ENCODE measurements at places on chromosomes 1 and 21. TPM values are rescaled to one million over a fixed set of nuclear protein-coding genes. Genes with fewer than 3 reads are reported as not detected.

DNA sequence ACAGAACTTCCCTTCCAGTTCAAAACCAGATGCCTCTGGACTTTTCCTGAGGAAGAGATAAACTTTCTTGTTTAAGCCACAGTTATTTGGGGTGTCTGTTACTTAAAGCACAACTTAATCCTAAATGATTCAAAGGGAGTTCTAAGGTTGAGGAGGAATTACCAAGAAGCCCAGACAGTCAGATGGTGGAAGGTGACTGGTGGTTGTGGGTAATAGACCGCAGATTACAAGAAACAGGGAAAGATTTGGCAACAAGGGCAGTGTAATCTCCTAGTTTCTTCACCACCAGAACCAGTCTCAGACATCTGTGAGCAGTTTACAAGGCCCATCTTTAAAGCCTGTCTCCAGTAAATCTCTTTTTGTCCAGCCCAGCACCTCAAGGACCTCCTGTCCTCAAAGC, 130.1 kb upstream of the CTTNBP2NL start:
- no peaks in the 10 kb centered on the region for H3K4me1 ChIP-seq
- no peak overlapping the region for H3K27ac ChIP-seq
- peaks cover 9% of the 10 kb centered on the region for H3K27me3 ChIP-seq
- H3K4me3 ChIP-seq, result no peak overlapping the region
- no peak for DNase-seq

GRCh38 chr1:224637515-224637914, 21.4 kb downstream of the CNIH3 start:
- peaks cover 14% of the 10 kb centered on the region for H3K27me3 ChIP-seq
- H3K4me1 ChIP-seq, result no peaks in the 10 kb centered on the region
- H3K27ac ChIP-seq, result no peak overlapping the region
- H3K4me3 ChIP-seq, result no peak overlapping the region
- no peak for DNase-seq
- no peaks in the 10 kb centered on the region for H3K36me3 ChIP-seq

DNA sequence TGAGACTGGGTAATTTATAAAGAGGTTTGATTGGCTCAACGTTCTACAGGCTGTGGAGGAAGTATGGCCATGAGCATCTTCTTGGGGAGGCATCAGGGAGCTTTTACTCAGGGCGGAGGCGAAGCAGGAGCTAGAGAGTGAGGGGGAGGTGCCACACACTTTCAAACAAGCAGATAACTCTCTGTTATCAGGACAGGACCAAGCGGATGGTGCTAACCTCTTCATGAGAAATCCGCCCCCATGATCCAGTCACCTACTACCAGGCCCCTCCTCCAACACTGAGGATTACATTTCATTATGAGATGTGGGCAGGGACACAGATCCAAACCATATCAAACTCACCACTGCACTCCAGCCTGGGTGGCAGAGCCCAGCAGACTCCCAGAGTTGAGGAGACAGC, 11.5 kb upstream of the LRRC47 start:
- H3K4me3 ChIP-seq, result no peak overlapping the region
- DNase-seq, result no peak
- no peak overlapping the region for H3K27ac ChIP-seq
- H3K27me3 ChIP-seq, result peaks cover 14% of the 10 kb centered on the region
- no peaks in the 10 kb centered on the region for H3K4me1 ChIP-seq

- no peak overlapping the region for H3K4me3 ChIP-seq
- H3K4me1 ChIP-seq, result no peaks in the 10 kb centered on the region
- H3K27ac ChIP-seq, result no peak overlapping the region
- DNase-seq, result no peak
- H3K27me3 ChIP-seq, result peaks cover 26% of the 10 kb centered on the region
- H3K36me3 ChIP-seq, result no peaks in the 10 kb centered on the region
Measured at GRCh38 chr1:29820401-29820800, 584.1 kb downstream of the PTPRU start.

GRCh38 chr1:179754041-179754624, 11.0 kb downstream of the FAM163A start:
- H3K27me3 ChIP-seq, result peaks cover 10% of the 10 kb centered on the region
- no peak for DNase-seq
- H3K4me1 ChIP-seq, result no peaks in the 10 kb centered on the region
- H3K36me3 ChIP-seq, result no peaks in the 10 kb centered on the region

The TFF2 gene
- total RNA-seq, result not detected

The KRTAP19-1 gene
- total RNA-seq, result not detected

The FLG2 gene
- not detected for total RNA-seq

The LENEP gene
- 1.8 TPM for total RNA-seq

The CIART gene
- total RNA-seq, result 0.20 TPM
